ENCODE measurements at places on chromosomes 5 and 9. TPM values are rescaled to one million over a fixed set of nuclear protein-coding genes. Genes with fewer than 3 reads are reported as not detected.

ADAMTSL2 gene
- not detected for total RNA-seq

PDZD2 gene
- 4.0 TPM for total RNA-seq

PCAT7 gene
- not detected for total RNA-seq

PLPP7 gene
- 0.65 TPM for total RNA-seq

All from thoracic aorta endothelial cell (primary cell).